NCI-H1417 treated with DMSO at 0.1 percent for 48 hours (cell line): ENCODE measurements at places on chromosomes 7 and 10.

GRCh38 chr10:77172086-77172485 is 465.5 kb downstream of the KCNMA1 start:
- DNase-seq: no peak

- no peak for DNase-seq
Measured at GRCh38 chr10:22583683-22584082, 130.7 kb downstream of the PIP4K2A start.

- DNase-seq: no peak
Measured at GRCh38 chr10:133276435-133277201, at the start of gene ADAM8. Gene ADAM8 (minus strand): TSS chr10:133276868. CDS start chr10:133276817, 51 bp downstream.

DNA sequence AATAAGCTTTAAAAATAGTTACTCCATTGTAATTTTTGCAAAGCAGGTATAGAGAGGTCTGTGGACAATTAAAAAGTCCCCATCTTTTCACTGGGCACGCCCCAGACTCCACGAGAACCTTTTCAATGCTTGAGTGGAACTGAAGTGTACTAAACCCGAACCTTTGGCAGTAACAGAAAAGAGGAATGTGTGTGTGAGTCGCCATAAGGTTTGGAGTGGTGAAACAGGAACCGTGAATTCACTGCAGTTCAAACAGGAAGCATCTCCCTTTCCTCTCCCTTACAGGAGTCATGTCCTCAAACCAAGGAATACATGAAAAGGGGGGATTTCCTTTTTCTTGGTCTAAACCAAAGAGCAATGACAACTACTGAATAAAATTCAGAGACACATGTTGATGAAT is 23.2 kb downstream of the NDUFB2 start:
- no peak for DNase-seq

- no peak for DNase-seq
Measured at GRCh38 chr7:95089414-95090315, 182.3 kb downstream of the PPP1R9A start.

DNA sequence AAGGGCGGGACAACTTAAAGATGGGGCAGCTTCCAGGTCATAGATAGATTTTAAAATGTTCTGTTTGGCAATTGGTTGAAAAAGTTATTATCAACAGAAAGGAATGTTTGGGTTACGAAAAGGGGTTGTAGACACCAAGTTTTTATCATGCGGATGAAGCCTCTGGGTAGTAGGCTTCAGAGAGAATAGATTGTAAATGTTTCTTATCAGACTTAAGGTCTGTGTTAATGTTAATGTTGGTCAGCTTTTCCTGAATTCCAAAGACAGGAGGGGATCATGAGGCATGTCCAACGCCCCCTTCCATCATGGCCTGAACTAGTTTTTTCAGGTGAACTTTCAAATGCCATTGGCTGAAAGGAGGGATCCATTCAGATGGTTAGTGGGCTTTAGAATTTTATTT is 84.2 kb upstream of the KIF5B start:
- no peak for DNase-seq

- no peak for DNase-seq
Measured at GRCh38 chr7:32256811-32257210, 186.6 kb upstream of the PDE1C start.

DNA sequence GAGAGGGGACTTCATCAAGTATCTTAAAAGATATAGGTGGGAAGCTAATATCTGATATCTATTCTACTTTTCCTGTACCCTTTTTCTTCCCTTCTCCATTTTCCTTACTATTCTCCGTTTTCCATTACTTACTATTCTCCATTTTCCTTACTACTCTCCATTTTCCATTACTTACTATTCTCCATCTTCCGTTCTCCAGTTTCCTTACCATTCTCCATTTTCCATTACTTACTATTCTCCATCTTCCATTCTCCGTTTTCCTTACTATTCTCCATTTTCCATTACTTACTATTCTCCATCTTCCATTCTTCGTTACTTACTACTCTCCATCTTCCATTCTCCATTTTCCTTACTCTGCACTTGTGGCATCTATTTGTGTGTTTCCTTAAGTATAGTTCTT is 39.3 kb downstream of the STEAP4 start:
- DNase-seq: no peak

DNA sequence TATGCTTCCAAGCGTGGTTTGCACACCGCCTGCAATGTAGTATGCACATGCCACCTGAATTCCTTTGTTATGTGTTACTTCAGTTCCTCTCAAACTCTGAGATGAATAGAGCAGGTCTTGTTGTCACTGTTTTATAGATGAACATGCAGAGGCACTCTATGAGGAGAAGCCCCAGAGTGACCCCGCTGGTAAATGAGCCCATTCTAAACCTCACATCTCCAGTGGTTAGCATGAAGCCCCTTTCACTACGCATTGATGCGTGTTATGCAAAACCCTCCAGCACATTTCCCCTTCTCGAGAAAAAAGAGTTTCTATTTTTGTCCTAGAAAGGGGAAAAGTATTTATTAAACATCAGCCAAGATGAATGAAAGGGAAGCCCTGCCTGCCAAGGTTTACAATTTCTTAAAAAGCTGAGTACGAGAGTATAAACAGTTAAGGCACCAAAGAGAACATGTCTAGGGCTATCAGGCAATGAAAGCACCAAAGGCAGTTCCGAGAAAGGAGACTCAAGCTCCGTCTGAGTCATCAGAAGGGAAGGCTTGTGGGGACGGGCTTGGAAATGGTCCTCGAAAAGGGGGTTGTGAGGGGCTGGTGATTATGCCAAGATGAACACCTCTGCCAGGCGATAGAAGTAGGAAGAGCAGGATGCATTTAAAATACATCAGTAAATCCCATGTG is 58.7 kb upstream of the PFKP start:
- no peak for DNase-seq

DNA sequence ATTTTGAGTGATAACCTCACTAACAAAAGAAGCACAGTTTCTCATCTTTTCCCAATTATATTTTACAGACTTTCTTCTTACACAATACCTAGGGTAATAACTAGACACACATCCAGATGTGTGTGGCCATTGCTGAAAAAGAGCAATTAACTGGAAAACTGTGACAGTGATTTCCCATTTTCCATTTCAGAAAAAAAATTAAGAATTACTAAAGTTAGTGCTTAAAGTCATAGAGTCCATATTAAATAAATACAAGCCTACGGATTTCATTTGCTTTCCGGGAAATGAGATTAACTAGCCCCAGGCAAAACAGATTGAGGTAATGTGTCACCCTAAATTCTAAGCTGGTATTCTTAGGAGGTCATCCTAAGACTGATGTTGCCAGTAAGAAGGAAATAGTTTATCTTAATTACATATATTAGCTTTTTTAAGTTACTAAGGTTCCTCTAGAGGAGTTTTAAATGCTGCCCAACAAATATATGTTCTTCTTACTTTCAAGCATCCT is 10.2 kb upstream of the MACC1 start:
- no peak for DNase-seq

DNA sequence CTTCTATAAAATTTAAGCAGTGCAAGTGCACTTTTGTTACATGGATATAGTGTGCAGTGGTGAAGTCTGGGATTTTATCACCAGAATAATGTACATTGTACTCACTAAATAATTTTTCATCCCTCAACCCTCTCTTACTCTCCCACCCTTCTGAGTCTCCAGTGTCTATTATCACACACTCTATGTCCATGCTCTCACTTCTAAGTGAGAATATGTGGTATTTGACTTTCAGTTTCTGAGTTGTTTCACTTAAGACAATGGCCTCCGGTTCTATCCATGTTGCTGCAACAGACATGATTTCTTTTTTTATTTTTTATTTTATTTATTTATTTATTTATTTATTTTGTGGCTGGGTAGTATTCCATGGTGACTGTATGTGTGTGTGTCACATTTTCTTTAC is 855.9 kb upstream of the PHF14 start:
- no peak for DNase-seq

DNA sequence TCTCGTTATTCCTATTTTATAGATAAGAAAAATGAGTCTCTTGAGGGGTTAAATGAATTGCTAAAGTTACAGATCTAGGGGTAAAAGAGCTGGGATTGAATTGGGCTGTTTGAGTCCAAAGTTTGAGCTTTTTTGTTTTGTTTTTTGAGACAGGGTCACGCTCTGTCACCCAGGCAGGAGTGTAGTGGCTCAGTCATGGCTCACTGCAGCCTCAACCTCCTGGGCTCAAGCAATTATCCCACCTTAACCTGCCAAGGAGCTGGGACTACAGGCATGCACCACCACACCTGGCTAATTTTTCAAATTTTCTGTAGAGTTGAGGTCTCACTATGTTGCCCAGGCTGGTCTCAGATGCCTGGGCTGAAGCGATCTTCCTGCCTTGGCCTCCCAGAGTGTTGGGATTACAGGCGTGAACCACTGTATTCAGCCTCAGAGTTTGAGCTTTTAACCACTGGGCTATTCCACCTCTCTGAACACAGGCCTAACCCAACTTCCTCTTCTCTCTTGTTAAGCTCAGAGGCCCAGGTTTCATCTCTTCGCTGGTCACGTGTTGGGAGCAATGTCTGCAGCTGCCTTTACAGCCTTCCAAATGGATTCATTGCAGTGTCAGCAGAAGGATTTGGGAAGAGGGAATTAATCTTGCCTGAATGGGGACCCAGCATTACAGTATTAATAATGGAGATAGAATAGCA is 8.0 kb downstream of the SUFU start:
- DNase-seq: no peak

- DNase-seq: no peak
Measured at GRCh38 chr10:93072713-93073538, 767 bp upstream of the CYP26A1 start.

- DNase-seq: no peak
Measured at GRCh38 chr10:111344804-111345203, 268.0 kb downstream of the ADRA2A start.

- no peak for DNase-seq
Measured at GRCh38 chr10:118203461-118203860, 138.7 kb downstream of the FAM204A start.

- DNase-seq: no peak
Measured at GRCh38 chr10:21534604-21535493, 817 bp downstream of the MLLT10 start.

- DNase-seq: peak; percentile 85
Measured at GRCh38 chr10:118369641-118370205, 27.6 kb upstream of the FAM204A start.

- no peak for DNase-seq
Measured at GRCh38 chr10:78028438-78029268, 662 bp downstream of the POLR3A start.

DNA sequence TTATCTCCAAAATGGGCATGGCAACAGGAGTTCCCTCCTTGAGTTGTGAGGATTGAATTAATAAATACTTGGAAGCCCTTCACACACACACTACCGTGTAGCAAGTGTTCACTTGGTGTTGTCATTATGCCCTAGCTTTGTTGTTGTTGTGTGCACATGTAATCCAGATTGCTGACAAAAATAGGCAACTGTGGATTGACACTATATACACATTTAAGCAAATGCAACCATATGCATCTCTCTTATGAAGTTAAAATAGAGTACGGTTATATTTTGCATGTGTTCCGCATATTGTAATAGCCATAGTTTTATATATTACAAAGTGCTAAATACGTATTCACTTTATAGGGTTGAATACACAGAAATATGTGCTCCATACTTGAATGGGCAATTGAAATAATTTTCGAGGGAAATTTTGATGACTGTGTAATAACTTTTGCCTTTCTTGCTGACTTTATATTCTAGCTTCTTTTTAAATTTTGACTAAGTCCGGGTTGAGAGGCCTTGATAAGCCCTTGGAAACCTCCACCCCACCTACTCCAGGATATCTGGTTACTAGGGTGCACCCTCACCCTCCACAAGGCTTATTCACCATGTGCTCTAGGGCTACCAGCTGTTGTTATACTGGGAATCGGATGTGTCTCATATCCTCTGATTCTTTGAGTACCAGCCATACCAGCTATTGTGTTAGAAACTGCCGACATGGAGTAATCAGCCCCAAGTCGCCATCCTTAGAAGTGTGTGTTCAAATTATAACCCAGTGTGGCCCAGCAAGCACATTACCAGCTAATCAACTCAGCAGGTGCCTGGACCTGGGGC is 265.0 kb downstream of the CAMK1D start:
- DNase-seq: no peak

- DNase-seq: no peak
Measured at GRCh38 chr10:75424571-75424970, 6.9 kb upstream of the LRMDA start.

DNA sequence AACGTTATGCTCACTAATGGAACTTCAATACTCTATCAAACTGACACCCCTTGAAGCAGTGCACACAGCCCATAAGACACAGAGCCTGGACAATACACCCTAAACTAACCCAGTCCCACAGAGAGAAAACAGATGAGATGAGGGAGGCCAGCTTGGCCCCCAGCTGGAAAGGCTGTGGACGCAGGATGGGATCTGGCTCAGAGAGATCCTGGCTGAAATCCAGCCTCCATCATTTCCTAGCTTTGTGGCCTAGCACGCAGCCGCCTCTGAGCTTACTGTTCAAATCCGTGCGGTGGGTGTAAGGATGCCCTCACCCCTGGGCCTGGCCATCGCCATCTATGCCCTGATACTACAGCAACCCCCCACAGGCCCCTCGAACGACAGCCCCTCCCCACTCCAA is 32.7 kb downstream of the SNX8 start:
- DNase-seq: no peak

- DNase-seq: no peak
Measured at GRCh38 chr10:14485986-14486385, 155.3 kb upstream of the FRMD4A start.

DNA sequence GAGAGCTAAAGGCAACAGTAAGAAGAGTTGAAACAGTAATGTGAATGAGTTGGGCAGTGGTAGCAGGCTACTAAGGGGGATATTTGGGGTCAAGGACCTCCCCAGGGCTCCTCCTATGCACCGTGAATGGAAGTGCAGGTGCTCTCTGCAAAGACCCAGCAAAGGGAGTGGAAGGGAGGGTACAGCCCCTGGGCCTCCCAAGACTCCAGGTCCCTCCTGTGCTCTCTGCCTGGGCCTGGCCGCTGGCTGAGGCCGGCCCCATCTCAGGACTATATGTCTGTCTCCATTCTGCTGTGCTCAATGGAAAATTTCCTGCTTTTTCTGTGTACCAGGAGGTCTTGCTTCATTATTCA is 372.1 kb upstream of the MKI67 start:
- no peak for DNase-seq
